ENCODE measurements at places on chromosomes 7 and 10. TPM values are rescaled to one million over a fixed set of nuclear protein-coding genes. Genes with fewer than 3 reads are reported as not detected.
A peak's percentile ranks its signal among the peaks of the same experiment; 100 is the strongest.

DNA sequence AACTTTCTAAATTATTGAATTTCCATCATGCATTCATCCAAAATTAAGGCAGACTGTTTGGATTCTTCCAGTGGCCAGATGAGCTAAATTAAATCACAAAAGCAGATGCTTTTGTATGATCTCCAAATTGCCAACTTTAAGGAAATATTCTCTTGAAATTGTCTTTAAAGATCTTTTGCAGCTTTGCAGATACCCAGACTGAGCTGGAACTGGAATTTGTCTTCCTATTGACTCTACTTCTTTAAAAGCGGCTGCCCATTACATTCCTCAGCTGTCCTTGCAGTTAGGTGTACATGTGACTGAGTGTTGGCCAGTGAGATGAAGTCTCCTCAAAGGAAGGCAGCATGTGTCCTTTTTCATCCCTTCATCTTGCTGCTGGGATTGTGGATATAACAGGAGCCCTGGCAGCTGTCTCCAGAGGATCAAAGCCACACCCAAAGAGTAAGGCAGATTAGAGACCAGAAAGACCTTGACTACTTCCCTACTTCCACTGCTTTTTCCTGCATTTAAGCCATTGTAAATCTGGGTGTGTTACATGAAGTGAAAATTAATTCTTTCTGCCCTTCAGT is 8.2 kb upstream of the CFAP69 start:
- no peaks in the 10 kb centered on the region for H3K4me1 ChIP-seq
- H3K36me3 ChIP-seq, result no peaks in the 10 kb centered on the region
- no peak overlapping the region for H3K4me3 ChIP-seq
- no peak overlapping the region for H3K27ac ChIP-seq

DNA sequence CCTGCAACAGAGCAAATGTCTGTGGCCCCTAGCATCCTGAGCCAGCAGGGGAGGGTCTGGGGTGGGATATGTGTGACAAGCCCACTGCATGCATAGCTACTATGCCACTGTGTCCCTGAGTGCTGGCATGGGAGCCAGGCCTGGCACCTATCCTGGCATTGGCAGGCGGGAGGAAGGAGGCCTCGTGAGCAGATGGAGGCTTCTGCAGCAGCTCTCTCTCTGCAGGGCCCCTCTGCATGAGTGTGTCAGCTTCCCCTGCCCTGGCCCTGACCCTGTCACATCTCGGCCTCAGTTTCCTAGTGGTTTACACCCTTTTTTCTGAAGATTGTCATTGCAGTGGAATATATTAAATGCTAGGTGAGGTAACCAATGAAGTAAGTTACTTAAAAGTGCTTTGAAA is 13.1 kb upstream of the IMPDH1 start:
- no peaks in the 10 kb centered on the region for H3K36me3 ChIP-seq
- H3K4me3 ChIP-seq, result no peak overlapping the region
- H3K27ac ChIP-seq, result no peak overlapping the region
- no peaks in the 10 kb centered on the region for H3K4me1 ChIP-seq
- DNase-seq, result no peak

GRCh38 chr7:133564484-133564883 is 311.6 kb downstream of the EXOC4 start:
- no peak for DNase-seq
- H3K4me1 ChIP-seq, result no peaks in the 10 kb centered on the region
- no peak overlapping the region for H3K4me3 ChIP-seq
- H3K36me3 ChIP-seq, result no peaks in the 10 kb centered on the region

GRCh38 chr10:116133634-116134033 is 139.4 kb downstream of the GFRA1 start:
- no peak for DNase-seq
- no peak overlapping the region for H3K27ac ChIP-seq
- no peaks in the 10 kb centered on the region for H3K27me3 ChIP-seq
- H3K4me1 ChIP-seq, result no peaks in the 10 kb centered on the region
- no peak overlapping the region for H3K4me3 ChIP-seq

DNA sequence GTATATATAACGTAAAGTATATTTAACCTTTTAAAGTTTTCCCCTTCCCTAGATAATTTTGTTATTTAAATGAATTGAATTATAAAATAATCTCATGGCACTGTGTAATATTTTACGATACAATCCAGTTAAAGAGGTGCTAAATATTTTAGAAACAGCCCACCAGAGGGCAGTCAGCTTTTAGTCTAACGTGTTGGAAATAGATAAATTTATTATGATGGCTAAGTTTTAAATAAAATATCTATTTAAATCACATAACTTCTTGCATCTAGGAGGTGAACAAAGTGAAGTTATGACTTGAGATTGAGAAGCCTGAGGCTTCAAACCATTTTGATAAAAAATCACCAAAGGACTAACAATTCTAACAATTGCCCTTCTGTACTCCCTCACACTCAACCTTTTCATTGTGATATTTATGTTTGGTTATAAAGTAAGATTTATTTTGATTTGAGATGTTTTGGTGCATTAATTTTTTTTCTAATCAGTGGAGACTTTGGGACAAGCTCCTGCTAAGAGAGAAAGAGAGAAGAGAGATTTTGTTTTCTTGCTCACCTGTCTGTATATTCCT is 171.5 kb upstream of the SP4 start:
- H3K4me1 ChIP-seq, result no peaks in the 10 kb centered on the region
- DNase-seq, result peak; percentile 17
- H3K4me3 ChIP-seq, result no peak overlapping the region
- peaks cover 3% of the 10 kb centered on the region for H3K27me3 ChIP-seq
- H3K27ac ChIP-seq, result no peak overlapping the region

GRCh38 chr7:26694141-26694540 is 170.2 kb downstream of the SKAP2 start:
- no peak for DNase-seq
- H3K4me1 ChIP-seq, result peaks cover 3% of the 10 kb centered on the region
- H3K4me3 ChIP-seq, result no peak overlapping the region
- H3K36me3 ChIP-seq, result no peaks in the 10 kb centered on the region
- H3K27ac ChIP-seq, result no peak overlapping the region

DNA sequence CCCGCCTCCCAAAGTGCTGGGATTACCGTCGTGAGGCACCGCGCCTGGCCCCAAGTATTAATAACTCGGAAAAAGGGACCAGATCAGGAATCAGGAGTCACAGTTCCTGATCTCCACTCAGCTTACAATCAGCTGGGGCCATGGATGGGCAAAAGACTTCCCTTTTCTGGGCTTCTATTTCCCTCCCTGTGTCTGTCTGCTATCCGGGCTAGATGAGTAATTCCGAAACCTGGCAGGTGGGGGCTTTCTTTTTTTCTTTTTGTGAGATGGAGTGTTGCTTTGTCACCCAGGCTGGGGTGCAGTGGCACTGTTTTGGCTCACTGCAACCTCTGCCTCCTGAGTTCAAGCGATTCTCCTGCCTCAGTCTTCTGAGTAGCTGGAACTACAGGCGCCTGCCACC is 11.6 kb downstream of the RPS24 start:
- no peak for DNase-seq
- H3K27me3 ChIP-seq, result no peaks in the 10 kb centered on the region
- H3K27ac ChIP-seq, result no peak overlapping the region
- H3K4me3 ChIP-seq, result no peak overlapping the region
- H3K36me3 ChIP-seq, result no peaks in the 10 kb centered on the region
- no peaks in the 10 kb centered on the region for H3K4me1 ChIP-seq

- no peaks in the 10 kb centered on the region for H3K27me3 ChIP-seq
These were observed 38.6 kb downstream of the TRIL start for GRCh38 chr7:28919510-28919909.

PRRT4 gene
- 0.21 TPM for polyA plus RNA-seq

CCDC172 gene
- polyA plus RNA-seq, result not detected

ADO gene
- 2.4 TPM for polyA plus RNA-seq

KCND2 gene
- 0.11 TPM for polyA plus RNA-seq

All from pancreas (tissue), 10 donors.